ENCODE measurements at places on chromosomes 6 and 20.
A peak's percentile ranks its signal among the peaks of the same experiment; 100 is the strongest.

- no peak for DNase-seq
These were observed 90.1 kb downstream of the PSMG4 start for GRCh38 chr6:3348821-3349220.

- DNase-seq: no peak
These were observed 21.0 kb upstream of the GCLC start for GRCh38 chr6:53565886-53566285.

DNA sequence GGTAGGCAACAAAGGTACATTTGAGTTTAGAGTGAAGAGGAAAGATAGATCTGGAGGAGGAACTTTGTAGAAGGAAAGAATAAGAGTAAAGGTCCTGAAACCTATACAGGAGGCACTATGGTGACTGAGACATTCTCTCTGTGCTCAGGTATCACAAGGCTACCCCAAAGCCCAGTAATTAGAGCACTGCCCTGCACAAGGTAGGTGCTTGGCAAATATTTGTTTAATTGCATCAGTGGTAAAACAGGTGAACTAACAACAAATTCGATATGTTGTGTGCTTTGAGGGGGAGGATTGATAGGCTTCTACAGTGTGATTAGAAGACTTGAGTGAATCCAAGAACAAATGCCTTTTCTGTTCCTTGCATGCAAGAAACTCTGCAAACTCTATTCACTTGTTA is 6.8 kb upstream of the TSHZ2 start:
- DNase-seq: no peak

- DNase-seq: no peak
These were observed 18.5 kb downstream of the RNF144B start for GRCh38 chr6:18405477-18406293.

- peak; percentile 41 for DNase-seq
These were observed 54.4 kb downstream of the GOPC start for GRCh38 chr6:117547688-117548621.

DNA sequence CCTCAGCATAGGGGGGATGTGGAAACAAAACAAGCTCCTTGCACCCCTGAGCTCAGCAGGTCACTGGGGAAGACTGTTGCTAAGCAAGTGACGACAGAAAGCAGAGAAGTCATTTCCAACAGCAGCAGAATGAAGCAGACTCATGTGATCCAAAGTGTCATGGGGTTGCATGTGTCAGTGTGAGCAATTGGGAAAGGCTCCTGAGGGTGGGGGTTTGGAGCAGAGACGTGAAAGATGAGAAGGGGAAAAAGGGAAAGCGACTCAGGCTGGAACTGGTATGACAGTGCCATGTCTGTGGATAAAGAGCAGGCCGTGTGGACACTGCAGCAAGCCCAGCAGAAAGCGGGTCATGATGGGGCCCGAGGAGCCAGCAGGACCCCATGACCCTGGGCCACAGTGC is 363.9 kb downstream of the PREX1 start:
- DNase-seq: no peak

- DNase-seq: peak; percentile 13
These were observed at the start of gene NHSL1 for GRCh38 chr6:138499303-138500018. Gene NHSL1 (minus strand): TSS chr6:138499494. CDS start chr6:138499290, 204 bp downstream.

- DNase-seq: no peak
These were observed 208.7 kb downstream of the PHF3 start for GRCh38 chr6:63844287-63844686.

- no peak for DNase-seq
These were observed 16.8 kb upstream of the ADGB start for GRCh38 chr6:146581968-146582367.

DNA sequence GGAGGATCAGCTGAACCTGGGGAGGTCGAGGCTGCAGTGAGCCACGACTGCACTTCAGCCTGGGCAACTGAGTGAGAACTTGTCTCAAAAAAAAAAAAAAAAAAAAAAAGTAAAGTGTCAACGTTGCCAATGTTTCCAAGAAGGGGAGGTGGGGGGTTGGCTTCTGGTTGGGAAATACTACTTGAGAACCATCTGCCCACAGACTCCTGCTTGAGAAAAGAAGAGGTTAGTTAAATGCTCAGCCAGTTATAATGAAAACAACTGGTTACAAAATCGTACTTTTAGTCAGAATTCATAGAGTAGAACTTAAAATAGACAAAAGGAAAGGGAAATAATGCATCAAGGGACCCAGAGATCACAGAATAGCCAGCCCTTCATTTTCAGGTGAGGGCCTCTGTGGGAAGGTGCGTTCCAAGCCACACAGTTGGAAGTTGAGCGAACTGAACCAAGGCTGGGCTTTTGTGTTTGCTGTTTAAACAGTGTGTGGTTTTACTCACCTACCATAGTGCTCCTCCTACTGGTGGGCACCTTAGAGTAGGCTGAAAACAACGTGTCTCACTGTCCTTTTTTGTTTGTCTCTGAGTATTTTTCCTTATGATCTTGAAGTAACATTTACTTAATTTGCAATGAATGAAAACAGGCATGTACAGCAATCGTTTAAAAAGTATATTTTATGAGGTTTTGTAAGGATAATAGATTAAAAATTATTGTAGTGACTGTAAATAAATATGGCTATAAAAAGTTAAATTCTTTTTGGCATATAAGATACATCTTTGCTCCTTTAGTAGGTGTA is 200.7 kb downstream of the BCAS1 start:
- peak; percentile 52 for DNase-seq

GRCh38 chr20:32067234-32067821 is 15.3 kb downstream of the HCK start:
- DNase-seq: no peak

GRCh38 chr6:8245726-8246125 is 143.4 kb upstream of the EEF1E1 start:
- no peak for DNase-seq

DNA sequence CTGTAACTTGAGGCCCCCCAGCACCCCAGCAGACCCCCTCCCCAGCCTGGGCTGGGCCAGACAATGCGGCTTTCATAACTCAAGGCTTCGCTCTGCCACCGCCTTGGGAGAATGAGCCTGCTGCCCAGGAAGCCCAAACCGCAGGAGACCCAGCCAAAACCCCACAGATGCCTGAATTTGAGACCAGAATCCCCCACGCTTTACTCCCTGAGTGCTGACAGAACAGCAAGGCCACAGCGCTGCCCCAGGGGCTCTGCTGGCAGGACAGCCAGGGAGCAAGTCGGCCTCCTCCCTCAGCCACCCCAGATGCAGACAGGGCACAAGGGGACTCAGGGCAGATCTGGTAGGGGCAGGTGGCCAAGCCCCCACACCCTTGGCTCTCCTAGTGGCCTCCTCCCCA is 2.2 kb downstream of the MDFI start:
- DNase-seq: no peak

- no peak for DNase-seq
These were observed 75.7 kb upstream of the SIRPA start for GRCh38 chr20:1819311-1820137.

- no peak for DNase-seq
These were observed 6.6 kb downstream of the RNASET2 start for GRCh38 chr6:166949528-166950442.

DNA sequence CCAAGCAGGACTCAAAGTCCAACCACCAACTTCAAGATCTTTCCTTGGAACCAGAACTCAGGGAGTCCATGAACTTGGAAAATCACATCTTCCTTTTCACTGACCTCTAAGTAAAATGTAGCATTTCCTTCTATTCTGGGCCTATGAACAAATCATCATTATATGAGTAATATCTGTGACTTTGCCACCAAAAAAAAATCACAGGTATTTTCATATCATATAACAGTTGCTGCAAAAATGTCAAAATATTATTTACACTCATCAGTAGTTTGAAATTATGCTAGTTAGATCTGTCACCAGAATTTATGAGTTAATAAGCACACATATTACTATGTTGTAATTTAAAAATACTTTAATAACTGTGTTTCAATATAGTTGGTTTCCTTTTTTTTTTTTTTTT is 27.3 kb upstream of the TLDC2 start:
- DNase-seq: no peak

DNA sequence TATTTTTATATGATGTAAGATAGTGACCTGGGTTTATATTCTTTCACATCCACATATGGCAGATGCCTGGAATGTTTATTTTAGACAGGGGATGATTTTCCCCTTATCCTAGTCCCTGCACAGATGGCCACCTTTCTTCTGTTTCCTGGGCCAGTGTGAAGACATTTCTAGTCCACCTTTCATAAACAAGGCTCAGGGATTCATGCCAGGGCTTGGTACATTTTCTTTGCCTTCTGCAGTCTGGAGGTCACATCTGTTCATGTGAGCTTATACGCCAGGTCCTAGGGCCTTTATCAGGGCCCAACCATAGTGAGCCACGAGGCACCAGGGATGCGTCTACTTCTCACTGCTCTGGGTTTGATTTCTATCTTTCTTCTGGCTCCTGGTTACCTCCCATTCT is 38.0 kb upstream of the ERVFRD-1 start:
- DNase-seq: no peak

- no peak for DNase-seq
These were observed 21.1 kb downstream of the MRPL14 start for GRCh38 chr6:44105993-44106740.

GRCh38 chr6:88238065-88238464 is 71.9 kb upstream of the CNR1 start:
- peak; percentile 61 for DNase-seq

DNA sequence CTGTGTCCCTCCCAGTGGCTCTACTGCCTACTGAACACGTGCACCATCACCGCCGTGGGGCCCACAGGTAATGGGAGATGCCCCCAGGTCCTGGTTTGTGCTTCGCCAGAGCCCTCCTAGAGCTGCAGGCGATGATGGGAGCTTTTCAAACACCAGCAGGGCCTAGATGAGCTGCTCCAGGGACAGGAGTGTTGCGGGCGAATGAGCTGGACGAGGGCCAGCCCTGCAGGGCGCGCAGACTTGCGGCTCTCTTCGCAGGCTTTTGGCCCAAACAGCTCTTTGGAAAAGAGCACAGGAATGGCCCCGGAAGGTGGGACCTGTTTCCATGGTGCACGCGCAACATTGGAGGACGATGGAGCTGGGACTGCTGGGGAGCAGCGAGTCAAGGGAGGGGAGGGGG is 409.3 kb upstream of the SULF2 start:
- DNase-seq: no peak

- peak; percentile 77 for DNase-seq
These were observed 147.8 kb downstream of the PHACTR3 start for GRCh38 chr20:59752101-59752586.

DNA sequence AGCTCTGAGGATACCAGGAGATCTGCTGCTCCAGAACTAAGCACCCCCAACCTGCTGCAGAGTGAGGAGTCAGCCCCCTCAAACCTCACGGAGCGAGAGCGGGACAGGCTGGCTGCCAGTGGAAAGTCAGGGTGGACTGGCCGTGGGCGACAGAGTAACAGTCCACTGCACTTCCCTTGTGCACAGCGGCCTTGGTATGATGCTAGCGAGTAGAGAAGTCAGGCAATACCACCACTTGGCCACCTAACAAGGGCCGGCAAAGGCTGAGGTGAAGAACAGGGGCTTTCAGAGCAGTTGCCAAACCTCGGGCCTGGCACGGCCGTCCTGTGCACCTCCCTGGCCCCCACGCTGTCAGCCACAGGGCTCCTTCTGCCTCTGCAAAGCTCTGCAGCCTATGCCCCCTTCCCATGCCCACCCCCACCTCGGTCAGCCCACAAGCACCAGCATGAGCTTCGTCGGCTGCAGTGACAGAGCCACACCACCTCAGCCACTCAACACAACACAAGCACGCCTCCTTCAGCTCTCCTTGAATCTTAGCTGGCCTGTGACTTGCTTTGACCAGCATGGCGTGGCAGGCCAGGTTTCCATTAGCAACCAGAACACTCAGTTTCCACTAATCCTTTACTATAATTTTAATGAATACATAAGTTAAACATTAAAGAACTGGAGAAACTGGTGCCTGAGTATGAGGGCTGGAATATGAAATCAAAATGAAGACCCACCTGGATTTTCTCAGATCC is 127.6 kb upstream of the SNX9 start:
- no peak for DNase-seq

DNA sequence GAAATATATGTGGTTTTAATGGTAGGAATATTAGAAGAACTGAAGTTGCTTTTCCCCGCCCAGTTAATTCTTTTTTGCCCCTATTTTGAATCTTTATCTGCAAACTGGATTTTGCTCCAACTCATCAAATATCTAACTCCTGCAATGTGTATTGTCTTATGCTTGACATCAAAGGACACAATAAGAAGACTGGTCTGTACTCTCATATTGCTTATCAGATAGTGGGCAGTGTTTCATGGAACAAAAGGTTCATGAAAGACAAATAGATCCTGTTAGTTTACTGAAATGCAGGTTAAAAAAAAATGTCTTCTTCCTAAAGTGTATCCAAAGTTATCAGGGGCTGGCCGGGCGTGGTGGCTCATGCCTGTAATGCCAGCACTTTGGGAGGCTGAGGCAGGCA is 27.7 kb upstream of the GTF3C6 start:
- no peak for DNase-seq

GRCh38 chr6:167107787-167108186 is 15.1 kb upstream of the CCR6 start:
- no peak for DNase-seq

DNA sequence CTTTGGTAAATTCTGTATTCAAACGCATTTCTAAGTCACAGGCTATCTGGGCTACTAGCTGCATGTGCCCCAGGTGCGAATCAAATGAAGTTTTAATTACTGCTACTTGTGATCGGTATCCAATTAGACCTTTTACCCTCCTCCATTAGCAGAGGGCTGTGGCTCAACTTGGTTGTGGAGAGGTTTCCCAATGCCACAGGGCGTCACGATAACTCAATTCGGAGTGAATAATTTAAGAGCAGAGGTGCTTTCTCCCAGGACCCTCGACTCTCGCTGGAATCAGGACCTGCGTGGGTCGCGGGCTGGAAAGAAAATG is 640 bp downstream of the SAYSD1 start:
- DNase-seq: no peak

Data from GM10248 (cell line).